ENCODE measurements at places on chromosomes 2 and 18.
A peak's percentile ranks its signal among the peaks of the same experiment; 100 is the strongest.

DNA sequence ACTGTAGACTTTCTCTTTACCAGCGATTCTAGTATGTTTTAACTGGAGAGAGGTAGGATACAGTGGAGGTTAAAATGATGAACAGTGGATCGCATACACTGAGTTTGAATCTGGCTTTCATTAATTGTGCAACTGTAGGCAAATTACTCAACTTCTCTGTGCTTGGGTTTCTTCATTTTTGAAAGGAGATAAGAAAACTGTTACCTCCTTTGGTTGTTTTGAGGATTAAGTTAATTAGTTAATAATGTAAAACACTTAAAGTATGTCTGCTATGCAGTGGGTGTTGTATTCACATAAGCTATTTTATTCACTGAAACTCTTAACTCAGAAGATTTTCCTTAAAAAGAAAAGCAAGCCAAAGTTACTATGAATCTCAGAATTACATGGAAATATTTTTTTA is 111.8 kb upstream of the CYP20A1 start:
- no peak for DNase-seq

DNA sequence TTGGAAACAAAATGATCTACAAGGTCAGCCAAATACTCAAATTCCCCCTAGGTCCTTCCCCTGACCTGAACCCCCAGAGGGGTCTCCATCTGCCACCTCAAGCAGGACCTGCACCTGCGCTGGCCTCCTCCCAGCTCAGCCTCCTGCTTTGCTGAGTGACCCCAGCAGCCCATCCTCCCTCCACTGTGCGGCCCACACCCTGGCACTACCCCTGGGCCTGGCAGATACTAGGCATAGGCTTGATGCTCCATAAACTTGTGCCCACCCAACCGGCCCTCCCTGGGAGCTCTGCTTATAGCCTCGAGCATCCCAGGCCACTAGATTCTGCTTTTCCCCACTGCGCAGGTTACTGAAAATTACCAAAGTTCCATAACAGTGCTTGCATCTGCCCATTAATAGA is 156.2 kb downstream of the HDAC4 start:
- no peak for DNase-seq

GRCh38 chr18:3704556-3705344 is 254.8 kb downstream of the TGIF1 start:
- no peak for DNase-seq

DNA sequence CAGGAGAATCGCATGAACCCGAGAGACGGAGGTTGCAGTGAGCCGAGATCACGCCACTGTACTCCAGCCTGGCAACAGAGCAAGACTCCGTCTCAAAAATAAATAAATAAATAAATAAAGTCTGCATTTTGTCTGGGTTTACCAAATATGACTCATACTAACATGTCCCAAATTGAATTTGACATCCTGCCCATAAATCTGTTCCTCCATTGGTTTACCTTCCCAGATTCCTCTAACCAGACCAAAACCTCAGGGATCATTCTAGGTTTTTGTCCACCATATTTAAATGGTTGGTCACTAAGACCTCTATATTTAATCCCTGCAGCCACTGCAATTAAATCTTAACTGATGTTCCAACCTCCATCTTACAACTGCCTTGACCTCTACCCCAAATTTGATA is 150.9 kb downstream of the ATAD2B start:
- no peak for DNase-seq

- DNase-seq = no peak
Observed at GRCh38 chr2:26591619-26592505, 49.3 kb downstream of the CIB4 start.

DNA sequence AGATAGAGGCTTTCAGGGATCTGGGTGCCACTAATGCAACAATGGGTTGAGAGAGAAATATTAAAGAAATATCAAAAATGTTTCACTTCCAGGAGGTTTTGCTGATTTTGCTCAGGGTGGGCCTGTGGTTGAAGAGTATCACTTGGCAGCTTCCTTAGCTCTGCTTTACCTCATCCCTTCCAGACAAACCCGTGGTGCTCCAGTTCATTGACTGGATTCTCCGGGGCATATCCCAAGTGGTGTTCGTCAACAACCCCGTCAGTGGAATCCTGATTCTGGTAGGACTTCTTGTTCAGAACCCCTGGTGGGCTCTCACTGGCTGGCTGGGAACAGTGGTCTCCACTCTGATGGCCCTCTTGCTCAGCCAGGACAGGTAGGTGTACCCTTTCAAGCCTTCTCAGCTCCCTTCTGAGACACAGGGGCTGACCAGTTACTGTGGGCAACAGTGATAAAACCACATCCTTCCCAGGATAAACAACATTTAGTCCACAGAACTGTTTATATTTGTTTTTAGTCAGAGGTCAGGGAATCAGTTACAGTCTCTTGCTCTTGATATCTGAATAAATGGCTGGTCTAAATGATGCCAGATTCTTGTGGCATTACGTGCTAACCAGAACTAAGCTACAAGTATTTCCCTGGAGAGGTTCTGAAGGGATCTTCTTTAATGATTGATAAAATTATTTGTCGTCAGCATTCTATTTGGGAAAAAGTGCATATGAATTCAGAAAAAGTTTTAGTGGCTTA is 7.0 kb downstream of the SLC14A1 start:
- no peak for DNase-seq

- no peak for DNase-seq
Observed at GRCh38 chr2:120515759-120516678, 170.1 kb downstream of the INHBB start.

- DNase-seq = no peak
Observed at GRCh38 chr18:27007880-27008279, 142.4 kb upstream of the AQP4 start.

DNA sequence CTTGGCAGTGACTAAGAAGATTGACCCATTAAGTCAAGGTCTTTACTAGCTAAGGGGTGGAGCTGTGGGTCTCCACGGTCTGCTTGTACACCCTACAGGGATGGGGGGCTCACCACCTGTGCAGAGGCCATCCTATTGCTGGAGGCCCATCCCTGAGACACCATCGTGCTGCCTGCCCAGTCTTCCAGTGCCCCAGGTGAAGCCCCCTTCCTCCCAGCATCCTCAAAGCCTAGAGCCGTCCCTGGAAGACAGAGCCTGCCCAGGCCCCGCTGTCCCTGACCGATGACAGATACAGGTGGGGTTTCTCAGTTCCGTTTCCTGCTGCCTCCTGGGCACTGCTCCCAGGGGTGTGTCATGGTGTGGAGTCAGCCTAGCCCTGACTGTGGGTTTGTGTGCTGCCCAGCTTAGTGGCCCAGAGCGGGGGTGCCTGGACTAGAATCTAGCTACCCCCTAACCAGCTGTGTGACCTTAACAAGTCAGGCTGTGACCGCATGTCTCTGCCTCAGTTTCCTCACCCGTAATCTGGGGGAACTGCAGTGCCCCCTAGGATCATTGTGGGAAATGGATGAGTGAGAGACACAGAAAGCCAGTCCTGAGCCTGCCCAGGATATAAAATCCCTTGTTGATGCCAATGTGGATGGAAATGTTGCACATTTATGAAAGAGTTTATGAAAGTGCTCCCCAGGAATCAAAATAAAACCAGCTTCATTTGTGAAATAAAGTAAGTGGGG is 2.0 kb downstream of the OTOS start:
- no peak for DNase-seq

DNA sequence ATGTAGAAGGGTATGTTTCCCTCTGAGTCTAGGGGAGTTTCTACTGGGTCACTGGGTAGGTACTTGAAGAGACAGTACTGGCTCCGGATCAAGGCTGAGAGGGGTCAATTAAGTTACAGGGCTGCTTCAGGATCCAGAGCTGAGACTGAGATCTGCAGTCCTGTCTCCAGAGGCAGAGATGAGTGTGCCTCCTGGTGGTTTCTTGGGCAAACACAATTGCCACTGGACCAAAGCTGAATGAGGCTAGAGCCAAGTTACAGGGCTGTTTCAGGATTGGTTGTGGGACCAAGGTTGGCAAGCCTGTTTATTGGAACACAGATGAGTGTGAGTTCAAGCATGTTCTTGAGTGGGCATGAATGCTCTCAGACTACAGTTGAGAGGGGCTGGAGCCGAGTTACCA is 157.9 kb downstream of the ADCYAP1 start:
- no peak for DNase-seq

DNA sequence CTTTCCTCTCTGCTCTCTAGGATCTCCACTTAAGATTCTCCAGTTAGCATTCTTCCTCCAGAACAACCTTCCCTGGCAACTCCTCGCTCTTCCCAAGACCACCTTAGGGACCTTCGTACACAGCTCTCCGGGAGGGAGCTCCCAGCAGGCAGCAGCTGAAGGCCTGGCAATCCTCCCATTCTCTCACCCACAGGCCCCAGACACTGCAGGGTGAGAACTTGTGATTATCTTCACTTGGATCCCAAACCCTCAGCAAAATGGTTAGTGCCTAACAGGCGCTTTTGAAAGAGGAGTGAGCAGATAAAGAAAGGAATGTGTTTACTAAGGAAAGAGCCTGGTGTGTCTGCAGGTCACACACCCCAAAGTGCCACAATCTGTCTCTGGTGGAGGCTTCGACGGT is 83.8 kb upstream of the SNTG2 start:
- no peak for DNase-seq

DNA sequence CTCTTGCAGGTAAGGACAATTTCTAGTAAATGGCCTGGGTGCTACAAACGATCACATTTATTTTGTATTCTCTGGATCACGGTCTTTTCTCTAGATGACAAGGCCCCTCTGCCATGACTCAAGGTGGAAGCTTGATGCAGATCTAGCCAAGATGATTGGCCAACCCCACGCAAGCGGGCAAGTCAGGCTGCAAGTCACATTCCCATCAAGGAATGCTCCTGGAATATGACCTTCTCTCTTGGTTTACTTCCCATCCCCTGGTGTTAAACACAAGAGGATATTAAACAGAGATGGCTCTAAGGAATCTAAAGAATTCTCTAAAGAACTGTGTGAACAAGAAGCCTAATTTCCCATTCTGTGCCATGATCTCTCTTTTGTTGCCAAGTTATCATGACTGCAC is 97.3 kb upstream of the SERPINE2 start:
- DNase-seq = no peak

DNA sequence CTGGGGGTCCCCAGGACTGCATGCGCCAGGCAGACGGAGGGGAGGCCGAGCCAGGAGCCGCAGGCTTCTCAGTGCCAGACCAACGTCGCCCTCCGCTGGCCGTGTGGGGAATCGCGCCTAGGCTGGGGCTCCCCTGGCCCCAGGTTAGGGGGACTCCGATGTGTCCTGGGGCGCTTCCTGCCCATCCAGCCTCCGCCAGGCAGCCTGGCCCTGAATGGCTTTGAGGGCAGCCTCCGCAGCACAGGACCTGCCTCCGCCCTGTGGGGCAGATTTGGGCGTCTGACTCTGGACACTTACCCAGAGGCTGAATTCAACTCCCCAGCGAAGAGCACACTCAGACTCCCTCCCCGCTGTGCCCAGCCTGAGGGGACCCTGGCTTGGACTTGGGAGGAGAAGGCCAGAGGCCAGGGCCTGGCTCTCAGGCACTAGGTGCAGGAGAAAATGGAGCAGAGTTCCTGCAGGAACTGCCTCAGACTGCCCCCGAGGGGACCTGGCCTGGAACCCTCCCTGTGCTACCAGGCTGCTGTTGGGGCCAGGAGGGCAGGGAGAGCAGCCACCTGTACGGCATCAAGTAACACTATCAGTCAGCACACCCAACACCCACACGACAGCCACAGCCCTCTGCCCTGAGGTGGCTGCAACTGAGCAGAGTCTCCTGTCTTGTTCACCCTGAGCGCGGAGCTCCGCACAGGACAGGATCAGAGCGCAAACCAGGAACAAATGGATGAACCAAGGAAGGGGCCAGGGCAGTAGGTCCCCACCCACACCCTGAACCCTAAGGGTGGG is 597 bp upstream of the TEKT4 start:
- peak; percentile 7 for DNase-seq

GRCh38 chr18:44778788-44779187 is 98.1 kb downstream of the SETBP1 start:
- no peak for DNase-seq

- DNase-seq = no peak
Observed at GRCh38 chr2:156134887-156135286, 197.6 kb downstream of the NR4A2 start.

- no peak for DNase-seq
Observed at GRCh38 chr2:145203891-145204290, 684.0 kb upstream of the ZEB2 start.

DNA sequence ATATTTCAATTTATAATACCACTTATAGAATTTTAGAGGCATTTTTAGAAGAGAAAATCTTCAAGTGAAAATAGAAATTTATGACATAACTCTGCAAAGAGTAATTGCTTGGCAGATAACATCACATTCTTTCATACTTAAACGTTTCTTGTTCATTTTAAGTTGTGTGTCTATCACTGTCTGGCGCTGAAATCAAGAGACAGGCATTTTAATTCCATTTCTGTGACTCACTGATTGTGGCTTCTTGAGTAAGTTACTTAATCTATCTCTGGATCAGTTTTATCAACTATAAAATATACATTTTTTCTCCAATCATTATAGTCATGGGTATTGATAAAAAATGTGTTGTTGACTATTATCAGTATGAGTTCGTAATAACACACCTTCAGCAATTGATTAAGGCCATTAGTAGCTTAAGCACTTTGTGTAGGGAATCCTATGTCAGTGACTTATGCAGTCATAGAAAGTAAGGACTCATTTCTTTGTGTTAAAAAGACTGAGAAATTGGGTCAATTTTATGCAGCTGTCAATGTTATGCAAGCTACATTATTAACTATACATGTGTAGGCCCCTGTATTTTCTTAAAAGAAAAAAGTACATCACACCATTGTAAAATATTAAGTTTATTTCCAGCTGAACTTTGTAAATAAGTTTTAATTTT is 497.3 kb downstream of the CCDC85A start:
- DNase-seq = no peak

DNA sequence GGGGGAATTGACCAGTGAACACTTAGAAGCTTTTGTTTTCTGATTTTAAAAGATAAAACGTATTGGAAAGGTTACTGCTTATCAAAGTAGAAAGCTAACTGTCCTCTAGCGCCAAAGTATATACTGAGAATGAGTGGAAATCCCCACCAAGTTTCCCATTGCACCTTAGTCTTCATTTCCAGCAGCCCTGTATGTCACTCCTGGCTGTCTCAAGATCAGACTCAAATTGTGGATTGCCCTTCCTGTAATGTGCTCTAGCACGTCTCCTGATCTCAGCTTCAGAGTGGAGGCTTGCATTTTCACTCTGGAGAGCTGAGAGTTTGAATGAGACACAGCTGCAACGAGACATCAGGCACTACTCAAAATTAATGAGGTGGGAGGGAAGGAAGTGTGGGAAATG is 26.6 kb downstream of the MFF start:
- no peak for DNase-seq

DNA sequence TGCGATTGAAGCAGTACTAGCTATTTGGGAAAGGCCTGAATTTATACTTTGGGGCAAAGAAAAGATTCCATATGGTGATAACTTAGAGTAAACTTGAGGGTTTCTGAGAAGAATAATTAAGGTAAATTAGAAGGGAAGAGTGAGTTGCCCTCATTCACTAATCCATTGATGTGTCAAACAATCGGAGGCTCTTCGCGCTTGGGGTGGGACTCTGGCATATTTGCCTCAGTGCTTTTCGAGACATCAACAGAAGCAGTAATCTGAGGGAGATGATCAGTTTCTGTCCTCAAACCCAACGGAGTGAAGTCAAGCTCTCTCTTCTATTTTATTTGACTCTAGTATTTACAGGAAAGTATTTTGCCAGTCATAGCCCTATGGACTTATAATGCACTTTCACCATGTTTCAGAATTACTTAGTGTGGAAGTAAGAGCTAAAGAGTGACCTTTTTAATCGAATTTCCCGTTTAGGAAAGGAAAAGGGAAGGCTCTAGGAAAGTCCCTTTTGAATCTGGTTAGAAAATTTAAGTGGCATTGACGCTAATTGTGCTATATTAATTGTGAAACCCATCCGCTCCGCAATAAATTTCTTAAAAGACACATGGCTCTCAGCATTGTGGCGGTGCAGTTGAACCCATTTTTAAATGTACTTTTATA is 1.3 kb downstream of the RAB10 start:
- DNase-seq = no peak

Data from NCI-H774 (cell line).